NCI-H526 treated with DMSO at 0.1 percent for 48 hours (cell line): ENCODE measurements at places on chromosomes 12 and 14.

- peak; percentile 76 for DNase-seq
Measured at GRCh38 chr12:85575120-85576096, 260.8 kb downstream of the RASSF9 start.

DNA sequence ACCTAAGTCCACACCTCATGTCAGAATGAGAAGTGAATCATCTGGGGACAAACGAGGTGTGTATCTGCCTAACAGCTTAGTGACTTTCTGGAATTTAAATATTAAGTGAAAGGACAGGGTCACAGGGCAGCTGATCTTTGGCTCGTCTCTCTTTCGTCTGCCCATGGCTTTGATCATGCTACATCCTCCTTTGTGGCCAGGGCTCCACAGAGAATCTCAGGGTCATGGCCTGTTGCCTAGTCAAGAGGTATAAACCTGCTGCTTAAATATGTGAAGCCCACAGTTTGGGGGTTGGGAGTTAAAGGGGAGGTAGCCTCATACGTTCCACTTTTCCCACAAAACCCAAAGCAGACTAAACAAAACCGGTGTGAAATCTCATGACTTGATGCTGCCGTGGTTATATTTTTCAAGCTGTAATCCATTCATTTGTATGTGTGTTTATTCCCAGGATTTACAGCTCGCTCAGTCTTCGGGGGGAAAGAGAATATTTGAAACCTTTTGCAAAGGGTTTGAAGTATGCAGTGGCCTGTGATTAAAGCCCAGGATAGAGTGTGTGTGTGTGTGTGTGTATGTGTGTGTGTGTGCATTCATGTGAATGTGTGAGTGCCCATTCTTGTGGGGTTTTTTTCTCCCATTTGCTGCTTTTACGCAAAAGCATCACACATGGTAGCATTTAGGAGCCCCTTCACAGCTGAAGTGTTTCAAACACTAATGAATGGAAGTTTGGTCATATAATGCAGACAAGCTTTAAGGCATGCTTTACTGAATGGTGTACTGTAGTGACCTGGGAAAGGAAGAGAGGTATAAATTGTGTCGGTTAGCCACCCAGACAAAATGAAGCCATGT, 137.1 kb downstream of the HMGA2 start:
- no peak for DNase-seq

DNA sequence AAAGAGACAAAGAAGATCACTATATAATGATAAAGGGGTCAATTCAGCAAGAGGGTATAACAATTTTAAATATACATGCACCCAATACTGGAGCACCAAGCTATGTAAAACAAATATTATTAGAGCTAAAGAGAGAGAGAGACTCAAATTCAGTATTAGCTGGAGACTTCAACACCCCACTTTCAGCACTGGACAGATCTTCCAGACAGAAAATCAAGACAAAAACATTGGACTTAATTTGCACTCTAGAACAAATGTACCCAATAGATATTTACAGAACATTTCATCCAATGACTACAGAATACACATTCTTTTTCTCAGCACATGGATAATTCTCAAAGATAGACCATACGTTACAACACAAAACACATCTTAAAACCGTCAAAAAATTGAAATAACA, 81.0 kb downstream of the KLHL28 start:
- no peak for DNase-seq

- DNase-seq: no peak
Measured at GRCh38 chr14:54985156-54985555, 41.7 kb downstream of the WDHD1 start.

DNA sequence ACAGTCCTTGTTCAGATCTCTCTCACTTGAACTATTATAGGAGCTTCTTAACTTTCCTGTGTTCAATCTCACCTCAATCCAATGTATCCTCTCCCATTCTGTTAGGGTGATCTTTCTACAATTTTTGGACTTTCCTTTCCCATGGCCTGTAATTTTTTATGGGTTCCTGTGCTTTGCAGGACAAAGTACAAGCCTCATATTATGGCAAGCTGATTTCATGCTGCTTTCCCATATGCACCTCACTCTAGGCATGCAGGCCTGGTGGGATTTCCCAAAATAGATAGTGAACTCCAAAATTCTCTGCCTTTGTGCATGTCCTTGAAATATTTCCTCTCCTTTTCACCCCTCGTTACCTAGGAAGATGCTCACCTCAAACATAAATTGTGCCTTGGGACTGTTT, 499.4 kb downstream of the NAV3 start:
- DNase-seq: no peak

GRCh38 chr14:29351996-29352705, 575.5 kb downstream of the PRKD1 start:
- DNase-seq: no peak

- DNase-seq: no peak
Measured at GRCh38 chr14:50741567-50741966, 73.5 kb upstream of the SAV1 start.

DNA sequence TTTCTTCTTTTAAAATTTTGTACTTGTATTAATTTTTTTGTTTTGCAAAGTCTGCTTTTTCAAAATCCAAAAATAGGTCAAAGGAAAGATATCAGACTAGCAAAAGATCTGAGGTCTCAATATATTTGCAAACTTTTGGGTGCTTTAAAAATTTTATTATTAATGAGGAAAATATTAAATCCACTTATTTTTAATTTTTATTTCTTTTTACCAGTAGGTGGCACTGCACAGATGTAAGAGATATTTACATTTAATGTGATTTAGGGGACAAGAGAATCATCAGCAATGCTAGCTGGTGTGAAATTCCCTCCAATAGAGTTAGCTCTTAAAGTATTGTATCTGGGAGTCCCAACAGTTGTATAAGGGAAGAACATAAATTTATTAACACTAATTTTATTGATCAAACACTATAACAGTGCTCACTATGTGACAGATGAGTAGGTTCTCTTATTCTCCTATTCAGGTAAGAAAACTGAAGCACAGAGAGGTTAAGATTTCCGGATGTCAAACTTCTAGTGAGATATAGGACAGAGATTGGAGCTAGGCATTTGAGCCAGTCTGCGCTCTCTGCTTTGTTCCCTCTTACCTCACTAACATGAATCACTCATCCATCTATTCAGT, 30.5 kb downstream of the ALX1 start:
- DNase-seq: no peak

DNA sequence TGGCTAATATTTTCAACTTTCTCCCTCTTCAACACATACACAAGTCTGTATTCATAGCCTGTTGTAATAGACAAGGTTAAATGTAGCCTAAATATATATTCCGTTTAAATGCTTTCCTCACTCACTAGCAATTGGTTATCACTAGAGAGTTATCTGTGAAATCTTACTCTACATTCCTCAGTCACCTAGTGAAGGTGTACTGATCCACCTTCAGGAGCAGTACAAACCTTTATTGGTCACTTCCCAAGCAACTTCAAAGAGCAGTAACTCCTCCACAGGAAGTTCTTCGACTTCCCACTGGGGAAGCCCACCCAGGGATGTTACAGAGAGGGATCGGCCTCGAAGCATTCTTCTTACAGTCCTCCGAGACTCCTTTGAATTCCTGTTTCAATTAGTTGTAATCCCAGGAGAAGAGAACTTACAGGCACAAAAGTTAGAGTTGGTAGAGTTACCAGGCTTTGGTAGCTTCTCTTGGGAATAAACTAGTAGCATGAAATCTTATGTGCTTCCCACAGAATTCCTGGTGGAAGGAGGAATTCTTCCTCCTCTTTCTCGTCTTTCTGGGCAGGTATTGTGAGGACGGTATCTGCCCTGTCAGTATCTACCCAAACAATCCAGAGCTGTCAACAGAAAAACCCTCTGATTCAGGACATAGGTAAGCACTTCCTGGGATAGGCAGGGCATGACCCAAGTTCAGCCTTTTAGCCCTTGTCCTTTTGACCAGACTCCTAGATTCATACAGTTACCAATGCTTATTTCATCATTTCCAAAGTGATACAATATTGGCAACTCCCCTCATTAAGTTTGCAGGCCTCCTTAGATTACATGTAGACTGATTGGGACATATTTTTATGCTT, at the start of gene GYS2:
Gene GYS2 (minus strand): TSS at position 603 of the 857 bp plus-strand sequence. CDS start 255 bp downstream, at position 348.
- DNase-seq: no peak

DNA sequence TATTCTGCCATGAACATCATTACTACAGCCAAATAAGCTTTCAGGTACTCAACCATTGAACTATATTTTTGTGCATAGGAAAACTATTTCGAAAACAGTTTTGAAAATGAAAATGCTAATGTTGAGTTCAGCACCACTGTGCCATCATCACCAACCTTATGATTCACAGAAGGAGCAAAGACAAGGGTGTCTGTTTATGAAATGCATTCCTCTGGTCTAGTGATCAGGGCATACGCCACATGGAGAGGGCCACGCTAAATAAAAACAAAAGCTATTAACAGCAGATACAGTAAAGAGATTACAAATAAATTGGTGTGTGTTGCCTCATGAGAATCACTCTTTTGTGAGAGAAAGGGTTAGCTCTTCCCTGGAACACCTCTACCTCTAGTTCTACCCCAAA, 43.2 kb upstream of the BMAL2 start:
- no peak for DNase-seq

GRCh38 chr12:54222609-54223008, 33.8 kb upstream of the SMUG1 start:
- DNase-seq: no peak

DNA sequence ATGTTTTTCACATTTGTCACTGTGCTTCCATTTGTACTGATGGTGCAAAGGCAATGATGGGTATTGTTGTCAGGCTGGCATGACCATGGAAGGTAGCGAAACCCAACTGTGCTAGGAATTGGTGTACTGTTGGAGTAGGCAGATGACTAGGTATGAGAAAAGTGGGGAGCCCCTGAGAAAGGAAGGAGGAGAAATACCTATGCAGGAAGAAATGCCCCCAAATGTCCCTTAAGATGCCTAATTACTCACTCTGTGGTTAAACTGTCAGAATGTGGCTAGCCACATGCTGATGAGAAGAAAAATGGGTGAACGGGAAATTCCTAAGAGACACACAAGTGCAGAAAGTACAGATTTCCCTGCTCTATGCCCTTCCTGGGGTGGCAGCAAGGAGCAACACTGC, 339.1 kb downstream of the TMEM132D start:
- no peak for DNase-seq
